ENCODE measurements at places on chromosomes 3 and 15.
A peak's percentile ranks its signal among the peaks of the same experiment; 100 is the strongest.

DNA sequence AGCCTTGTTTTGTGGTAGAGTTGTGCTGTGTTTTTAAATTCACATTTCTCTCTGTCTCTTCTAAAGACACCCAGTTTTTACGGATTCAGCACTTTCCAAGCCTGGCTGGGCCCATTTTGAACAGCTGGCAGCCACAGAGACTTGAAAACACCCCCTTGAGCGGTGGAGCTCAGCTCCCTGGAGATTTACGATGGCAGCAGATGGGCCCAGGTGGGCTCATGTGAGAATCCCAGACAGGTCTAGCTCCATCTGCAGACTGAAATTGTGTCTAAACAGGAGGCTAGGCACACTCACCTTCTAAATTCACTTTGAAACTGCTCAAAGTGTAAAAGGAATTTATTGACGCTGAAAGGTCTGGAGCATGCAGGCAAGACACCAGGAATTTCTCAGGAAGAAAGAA, 232.0 kb upstream of the HES1 start:
- DNase-seq: no peak

GRCh38 chr15:56798639-56799038, 65.3 kb upstream of the ZNF280D start:
- no peak for DNase-seq

DNA sequence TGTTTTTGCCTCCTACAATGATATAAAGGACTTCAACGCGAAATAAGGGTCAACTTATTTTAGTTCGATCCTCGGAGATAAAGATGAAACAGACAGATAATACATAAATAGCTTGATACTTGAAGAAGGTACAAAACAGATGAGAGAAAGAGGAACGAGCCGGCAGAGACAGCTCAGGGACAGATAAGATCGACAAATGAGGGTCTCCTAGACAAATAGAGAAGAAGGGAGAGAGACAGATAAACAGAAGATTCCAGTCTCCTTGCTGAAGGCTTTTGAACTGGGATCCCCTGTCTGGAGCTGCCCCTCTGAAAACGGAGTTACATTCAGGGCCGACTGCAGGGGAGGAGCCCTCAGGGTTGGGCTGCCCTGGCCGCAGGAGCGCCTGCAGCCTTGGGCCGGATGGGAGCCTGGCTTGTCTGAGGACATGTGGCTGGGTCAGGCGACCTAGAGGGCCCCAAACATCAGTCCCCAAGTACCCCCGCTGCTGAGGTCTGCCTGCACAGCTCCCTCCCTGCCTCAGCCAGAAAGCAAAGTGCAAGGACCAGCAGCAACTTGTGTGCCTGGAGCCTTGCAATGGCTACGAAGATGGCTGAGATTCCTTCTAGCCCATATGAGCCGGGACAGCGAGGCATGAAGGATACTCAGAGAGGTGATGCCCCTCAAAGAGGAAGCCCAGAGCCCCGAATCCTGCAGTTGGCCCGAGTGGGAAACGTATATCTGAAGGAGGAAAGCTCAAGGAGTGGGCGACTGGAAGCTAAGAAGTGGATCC, 926 bp upstream of the SKOR1 start:
- DNase-seq: no peak

GRCh38 chr3:81554801-81555200, 206.6 kb downstream of the GBE1 start:
- no peak for DNase-seq

DNA sequence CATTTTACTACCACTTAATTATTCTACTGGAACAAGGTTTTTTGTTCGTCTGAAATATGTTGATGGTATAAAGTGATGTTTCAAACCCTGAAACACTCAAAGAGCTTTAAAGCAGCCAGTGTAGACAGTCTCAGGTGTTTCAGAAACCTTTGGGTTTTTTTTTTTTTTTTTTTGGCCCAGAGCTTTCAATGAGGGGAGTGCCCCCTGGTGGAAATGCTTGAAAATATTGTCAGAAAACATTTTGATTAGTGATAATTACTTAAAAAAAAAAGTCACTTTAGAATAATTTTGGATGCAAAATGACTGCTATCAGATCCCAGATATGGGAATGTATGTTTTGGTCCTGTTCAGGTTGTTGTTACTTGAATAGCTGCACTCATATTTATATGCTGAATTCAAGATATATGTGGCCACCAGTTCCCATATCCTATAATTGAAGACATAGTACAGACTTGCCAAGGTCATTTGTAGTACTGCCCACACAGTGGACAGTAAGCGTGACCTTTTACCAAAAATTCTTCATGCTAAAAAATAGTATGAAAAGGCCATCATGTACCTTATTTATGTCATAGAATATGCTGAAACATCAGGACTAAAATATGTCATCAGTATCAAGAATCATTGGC, 35.9 kb downstream of the SATB1 start:
- DNase-seq: peak; percentile 25

DNA sequence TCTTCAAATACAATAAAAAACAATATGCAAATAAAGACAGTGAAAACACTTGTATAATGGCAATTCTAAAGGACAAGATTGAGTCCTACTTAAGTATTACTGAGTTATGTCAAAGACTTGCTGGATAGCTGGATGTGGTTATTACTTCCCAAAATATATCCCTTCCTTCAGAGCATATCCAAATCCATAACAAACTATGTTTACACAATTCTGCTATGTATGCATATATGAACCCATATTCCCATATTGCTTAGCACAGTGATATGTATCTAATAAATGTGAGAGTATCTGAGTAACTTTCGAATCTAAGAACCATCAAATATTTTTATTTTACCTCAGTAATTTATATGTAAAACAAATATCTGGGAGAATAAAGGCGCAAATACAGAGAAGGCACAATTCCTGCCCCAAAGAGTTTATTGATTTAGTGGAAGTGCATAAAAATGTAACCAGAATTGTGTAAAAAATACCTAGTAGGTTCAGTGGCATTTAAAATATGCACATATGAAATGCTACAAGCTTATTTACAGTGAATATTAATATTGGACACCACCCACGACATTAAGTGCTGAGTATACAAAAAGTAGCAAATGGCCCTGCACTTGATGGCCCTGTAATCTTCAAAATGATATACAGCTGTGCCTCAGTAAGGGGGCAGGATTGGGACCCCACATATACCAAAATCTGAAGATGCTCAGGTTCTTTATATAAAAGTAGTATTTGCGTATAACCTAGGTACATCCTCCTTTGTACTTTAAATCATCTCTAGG, 37.1 kb downstream of the TMEM212 start:
- no peak for DNase-seq

DNA sequence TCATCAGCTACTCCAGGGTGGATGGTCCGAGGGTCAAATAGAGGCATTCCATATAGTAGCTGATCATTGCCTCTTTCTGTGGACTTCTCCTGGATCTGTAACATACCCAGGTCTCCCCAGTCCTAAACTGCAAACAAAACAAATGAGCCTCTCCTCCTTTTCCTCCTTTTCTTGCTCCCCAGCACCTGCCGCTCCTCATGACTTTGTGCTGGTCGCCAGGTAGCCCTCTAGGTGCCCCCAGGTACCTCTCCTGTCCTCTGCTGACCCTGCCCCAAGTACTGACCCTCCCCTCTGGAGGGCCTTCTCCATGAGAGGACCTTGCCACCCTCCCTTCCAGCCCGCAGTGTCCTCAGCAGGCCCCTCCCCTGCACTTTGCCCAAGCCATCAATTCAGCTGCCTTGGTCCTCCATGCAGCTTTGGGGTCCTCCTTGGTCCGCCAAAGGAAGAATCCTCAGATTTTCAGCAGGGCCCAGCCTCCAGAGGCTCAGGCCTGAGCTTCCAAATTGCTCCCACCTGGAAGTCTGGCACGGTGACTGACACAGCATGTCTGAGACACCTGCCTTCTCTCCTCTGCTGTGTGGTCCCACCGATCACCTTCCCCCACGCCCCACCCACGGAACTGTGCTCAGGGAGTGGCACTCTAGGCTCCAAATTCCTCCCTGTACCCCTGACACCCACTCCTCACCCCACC, 111.0 kb downstream of the LRRK1 start:
- no peak for DNase-seq

DNA sequence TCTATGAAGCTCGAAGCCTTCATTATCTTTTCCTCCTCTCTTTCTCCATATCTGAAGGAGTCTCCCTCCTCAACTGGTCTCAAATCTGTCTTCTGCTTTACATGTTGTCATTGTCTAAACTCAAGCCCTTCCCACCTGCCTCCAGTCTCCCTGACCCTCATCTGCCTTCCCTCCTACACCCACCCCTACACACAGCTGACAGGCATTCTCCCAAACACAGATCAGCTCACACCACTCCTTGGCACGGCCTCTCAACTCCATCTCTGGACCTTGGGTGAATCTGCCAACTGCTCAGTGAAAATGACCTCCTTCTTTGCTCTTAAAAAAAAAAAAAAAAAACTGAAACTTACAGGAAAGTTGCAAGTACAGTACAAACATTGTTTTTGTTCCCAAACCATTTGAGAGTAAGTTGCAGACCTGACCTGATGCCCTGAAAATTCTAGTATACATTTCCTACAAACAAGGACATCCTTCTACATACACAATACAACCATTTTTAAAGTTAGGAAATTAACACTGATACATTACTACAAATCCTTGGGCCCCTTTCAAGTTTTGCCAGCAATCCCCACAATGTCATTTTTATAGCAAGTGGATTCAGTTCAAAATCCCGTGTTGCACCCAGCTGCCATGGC, 49.4 kb upstream of the UBE2E1 start:
- no peak for DNase-seq

DNA sequence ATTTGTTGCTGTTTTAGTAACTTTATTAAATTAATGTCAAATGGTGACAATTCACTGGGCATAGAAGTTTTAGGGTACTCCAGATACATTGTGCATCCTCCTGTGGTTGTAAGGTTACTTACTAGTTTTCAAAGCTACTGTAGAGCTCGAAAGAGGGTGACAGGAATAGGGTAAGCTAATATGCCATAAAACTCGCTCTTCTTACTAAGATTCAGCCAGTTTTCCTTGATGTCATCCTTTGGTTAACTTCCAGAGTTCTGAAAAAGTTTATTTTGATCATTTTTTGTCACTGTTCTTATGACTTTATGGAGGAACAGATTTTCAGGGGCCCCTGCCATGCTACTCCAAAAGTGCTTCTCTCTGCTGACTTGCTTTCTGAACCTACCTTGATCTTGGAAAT, 334.8 kb downstream of the PLCL2 start:
- DNase-seq: no peak

DNA sequence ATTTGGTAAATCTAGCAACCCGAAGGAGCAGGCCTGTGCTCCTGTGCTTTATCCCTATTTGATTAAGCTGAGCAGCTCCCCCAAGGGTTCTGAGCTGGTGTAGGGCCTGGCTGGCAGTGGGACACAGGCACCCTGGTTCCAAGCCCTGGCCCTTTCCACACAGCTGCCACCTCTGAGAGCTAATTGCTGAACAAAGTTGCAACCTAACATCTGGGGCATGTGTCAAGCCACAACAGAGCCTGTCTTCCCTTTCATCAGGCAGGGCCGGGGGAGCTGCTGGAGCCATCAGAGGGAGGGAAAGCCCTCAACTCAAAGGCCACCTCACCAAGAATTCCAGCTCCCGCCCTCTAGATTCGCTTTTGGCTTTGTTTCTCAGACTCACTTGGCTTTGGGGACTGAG, 17.1 kb upstream of the MRPS22 start:
- DNase-seq: no peak

DNA sequence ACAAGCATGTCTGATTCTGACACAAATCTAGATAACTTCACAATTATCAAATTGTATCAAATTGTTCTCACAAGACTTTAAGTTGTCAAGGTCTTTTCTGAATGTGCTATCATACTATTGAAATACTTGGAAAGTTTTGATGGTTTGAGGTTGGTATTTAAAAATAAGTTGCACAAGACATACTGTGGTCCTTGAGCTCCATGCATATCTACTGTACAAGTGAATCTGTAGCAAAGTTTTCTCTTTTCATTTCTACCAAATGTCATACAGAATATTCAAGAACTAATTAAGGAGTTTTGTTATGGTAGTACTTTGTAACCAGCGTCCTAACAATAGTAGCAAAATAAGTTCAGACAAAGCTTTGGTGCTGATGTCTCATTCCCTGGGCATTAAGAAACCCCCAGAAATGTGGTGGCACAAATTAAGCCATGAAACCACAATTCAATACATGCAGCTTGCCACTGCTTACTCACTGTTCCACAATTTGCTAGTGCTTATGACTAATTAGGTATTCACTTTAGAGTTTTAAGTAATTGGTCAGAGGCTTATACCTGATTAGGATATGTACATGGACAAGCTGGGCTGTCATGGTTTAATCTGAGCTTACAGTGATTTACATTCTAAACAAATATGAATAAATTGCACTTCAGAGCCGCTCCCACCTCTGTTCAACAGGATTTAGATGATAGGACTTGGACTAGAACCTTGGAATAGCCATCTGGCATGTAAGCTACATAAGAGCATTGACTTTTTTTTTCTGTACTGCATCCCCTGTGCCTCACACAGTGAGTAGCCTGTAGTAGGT, 8.8 kb downstream of the TBC1D23 start:
- DNase-seq: no peak

DNA sequence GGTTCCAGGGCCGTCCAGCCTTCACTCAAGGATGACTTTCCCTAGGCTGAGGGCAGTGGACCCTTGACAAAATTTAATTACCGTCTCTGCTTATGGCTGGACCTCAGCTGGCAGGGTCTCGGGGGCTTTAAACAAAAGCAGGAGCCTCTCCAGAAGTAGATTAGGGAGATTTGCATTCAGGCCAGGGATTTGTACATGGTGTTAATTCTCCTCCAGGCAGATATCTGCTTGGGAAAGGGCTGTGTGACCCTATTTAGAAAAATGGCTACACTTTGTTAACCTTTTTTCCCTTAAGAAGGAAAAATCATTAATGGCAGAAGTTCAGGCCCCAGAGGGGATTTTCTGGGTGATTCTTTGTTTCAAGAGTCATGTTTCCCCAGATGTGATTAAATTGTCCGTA, 329.1 kb upstream of the C2CD4B start:
- DNase-seq: no peak

GRCh38 chr3:141894524-141895176, 18.2 kb downstream of the ATP1B3 start:
- DNase-seq: no peak

DNA sequence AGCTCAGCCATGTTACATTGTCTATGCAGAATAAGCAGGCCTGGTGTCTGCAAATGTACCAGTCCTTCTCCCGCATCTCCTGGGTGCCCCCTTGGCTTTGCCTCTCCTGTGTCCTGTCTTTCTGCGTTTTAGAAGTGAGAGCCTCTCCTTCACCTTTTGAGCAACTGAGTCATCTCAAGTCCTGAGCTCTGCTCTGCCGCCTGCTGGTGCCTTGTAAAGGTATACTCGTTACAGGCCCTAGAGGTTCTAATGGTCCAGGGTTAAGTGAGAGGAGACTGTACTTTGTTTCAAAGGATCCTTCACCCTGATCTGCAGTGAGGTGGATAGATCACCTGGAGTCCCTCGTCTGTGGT, 12.6 kb downstream of the GHRL start:
- DNase-seq: no peak

DNA sequence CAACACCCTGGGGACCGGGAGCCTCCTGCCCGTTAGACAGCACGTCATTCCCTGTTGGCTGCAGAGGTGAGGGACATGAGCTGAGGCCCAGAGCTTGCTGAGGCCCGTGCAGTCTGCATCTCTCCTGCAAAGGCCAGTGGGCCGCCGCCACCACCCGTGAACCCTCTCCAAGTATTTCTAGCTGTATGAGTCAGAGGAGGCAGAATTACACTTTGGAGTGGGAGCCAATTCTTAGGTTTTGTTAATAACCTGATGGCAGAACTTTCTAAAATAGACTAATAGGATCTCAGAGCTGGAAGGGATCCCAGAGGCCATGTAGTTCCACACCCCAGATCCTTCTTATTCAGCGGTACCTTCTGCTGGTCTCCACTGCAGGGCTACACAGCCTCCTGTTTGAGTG, 335.2 kb upstream of the CTDSPL start:
- no peak for DNase-seq

- no peak for DNase-seq
These were observed 17.4 kb upstream of the MYH15 start for GRCh38 chr3:108527817-108528216.

GRCh38 chr15:42727750-42728381, 9.1 kb downstream of the CDAN1 start:
- DNase-seq: no peak

Measured in left kidney (tissue), 8 donors.